ENCODE measurements at places on chromosomes 5 and 9.
A peak's percentile ranks its signal among the peaks of the same experiment; 100 is the strongest.

DNA sequence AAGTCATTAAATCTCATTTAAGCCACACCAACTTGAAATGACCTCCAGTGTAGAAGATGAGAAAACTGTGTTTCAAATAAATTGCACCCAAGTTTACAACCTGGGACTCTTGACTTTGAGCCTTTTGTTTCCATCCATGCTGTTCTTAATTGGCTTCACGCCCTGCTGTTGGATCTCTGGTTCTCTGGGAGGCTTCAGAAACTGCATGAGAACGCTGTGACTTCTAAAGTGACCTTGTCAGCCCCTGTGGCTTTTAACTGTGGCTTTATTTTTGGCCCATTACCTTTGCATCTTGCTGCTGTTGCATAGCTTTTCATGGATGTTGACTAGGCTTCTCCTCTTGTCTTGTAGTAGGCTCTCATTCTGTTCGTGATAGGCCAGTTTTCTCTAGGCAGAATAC, 29.3 kb downstream of the TNFAIP8 start:
- DNase-seq, result no peak

- DNase-seq, result no peak
Measured at GRCh38 chr9:86262492-86262891, 3.0 kb upstream of the C9orf153 start.

GRCh38 chr5:154587123-154588026, 109.3 kb upstream of the HAND1 start:
- DNase-seq, result no peak

- no peak for DNase-seq
Measured at GRCh38 chr5:76556511-76557221, 66.5 kb downstream of the F2RL2 start.

DNA sequence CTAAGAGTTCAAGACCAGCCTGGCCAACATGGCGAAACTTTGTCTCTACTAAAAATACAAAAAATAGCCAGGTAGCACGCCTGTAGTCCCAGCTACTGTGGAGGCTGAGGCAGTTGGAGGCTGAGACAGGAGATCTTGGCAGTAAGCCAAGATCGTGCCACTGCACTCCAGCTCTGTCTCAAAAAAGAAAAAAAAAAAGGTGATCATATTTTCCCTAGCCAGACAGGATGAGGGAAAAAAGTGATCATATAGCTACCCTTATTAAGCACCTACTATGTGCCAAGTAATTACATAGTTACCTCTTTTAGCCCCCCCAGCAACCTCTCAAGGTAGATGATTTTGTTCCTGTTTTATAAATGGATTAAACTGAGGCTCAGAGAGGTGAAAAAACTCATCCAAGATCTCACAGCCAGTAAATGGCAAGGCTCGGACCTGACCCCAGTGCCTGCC, 18.1 kb upstream of the RPL26L1 start:
- DNase-seq, result no peak

GRCh38 chr5:148561801-148562311, 92.5 kb downstream of the HTR4 start:
- no peak for DNase-seq

DNA sequence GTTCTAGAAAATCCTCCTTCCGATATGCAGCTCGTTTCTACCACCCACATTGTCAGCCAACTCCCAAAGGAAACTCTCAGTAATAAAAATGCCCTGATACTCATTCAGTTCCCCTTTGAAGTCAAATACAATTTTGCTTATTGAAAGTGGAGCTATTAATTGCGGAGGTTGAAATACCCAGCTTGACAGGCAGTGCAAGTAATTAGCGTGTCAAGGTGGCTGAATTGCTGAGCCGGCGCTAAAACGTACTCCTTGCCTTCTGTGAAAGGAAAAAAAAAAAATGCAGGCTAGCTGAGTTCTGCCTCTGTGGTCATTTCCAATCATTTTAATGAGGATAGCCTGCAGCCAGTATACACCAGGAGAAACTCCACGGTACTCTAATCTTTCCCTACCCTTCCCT, 165.5 kb downstream of the RORB start:
- no peak for DNase-seq

GRCh38 chr9:38141746-38142591, 72.9 kb upstream of the SHB start:
- DNase-seq, result no peak

GRCh38 chr5:112995764-112996618, 19.4 kb downstream of the DCP2 start:
- peak; percentile 77 for DNase-seq

DNA sequence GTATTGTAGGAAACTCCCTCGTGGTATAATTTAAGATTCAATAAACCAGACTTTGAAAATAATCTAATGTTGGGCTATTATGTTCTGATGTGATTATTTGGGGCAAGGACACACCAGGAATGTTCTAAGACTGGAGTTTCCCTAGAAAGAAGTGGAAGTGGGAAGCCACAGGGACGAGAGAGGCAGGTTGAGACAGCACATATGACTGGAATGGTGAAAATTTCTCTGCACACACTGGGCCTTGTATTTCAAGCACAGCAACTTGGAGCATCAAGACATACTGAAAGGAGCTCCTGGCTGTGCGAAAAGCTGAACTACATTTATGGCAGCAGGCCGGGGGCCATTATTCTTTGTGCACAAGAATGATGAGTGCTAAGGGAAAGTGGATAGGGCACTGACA, 98.2 kb downstream of the CETN3 start:
- DNase-seq, result no peak

GRCh38 chr9:110033869-110034268, 174.1 kb downstream of the C9orf152 start:
- DNase-seq, result no peak

DNA sequence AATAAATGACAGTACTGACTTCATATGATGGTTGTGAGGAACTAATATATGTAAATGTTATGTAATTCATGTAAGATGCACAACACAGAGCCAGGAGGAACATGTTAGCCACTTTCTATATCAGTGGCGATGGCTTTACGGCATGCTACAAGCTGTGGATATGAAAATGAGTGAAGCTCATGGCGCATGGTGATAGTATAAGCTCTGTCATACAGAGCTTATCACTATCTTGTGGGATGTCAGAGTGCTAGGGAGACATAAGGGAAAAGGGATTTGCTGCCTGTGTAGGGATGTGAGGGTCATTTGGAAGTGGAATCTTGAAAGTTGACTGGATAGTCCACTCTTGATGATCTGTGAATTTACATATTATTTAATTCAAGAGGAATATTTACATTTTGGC, 13.6 kb downstream of the CPEB4 start:
- no peak for DNase-seq

- peak; percentile 71 for DNase-seq
Measured at GRCh38 chr9:15287309-15287708, 19.7 kb downstream of the TTC39B start.

GRCh38 chr9:5951686-5952211, 61.1 kb downstream of the MLANA start:
- no peak for DNase-seq

GRCh38 chr5:8289779-8290178, 420.8 kb downstream of the MTRR start:
- DNase-seq, result no peak

- DNase-seq, result no peak
Measured at GRCh38 chr5:44942524-44943001, 133.8 kb downstream of the MRPS30 start.

DNA sequence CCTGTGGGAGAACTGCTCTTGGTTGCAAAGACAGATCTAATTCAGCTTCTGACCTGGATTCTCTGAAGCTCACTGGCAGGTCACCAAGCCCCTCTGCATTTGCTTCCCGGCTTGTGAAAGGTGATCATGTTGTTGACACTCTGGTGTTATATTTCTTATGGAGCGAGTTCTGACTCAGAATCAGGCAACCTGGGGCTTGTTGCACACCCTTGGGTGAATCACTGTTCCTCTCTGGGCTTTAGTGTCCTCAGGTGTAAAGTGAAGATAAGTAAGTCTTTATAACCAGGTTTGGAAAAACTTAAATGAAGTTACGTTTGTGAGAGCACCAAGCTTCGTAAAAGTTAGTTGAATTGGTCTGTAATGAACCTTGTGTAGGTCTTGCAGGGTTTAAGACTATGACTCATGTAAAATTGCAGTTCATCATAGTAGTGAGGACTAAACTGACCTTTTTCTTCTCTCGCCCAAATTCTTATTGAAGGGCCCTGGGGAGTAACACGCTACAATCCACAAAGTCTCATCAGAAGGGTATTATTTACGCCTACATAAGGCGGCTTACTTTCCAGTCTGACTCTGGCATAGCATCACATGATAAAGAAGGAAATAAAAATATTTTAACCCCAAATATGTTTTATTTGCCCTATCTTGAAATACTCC, 218.6 kb downstream of the TMEM38B start:
- no peak for DNase-seq

DNA sequence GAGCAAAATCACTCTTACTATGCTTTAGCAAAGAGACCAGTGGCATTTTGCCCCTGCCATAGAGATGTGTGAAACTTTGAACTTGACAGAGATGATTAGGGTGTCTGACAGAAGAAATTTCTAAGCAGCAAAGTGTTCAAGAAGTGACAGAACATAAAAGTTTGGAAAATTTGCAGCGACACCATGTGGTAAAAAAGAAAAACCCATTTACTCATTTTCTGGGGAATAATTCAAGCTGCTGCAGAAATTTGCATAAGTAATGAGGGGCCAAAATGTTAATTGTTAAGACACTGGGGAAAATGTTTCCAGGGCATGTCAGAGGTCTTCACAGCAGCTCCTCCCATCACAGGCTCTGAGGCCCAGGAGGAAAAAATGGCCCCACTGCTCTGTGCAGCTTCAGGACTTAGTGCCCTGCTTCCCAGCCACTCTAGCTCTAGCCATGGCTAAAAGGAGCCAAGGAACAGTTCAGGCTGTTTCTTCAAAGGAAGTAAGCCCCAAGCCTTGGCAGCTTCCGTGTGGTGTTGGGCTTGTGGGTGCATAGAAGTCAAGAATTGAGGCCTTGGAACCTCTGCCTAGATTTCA, 6.1 kb upstream of the AP3B1 start:
- DNase-seq, result peak; percentile 28

DNA sequence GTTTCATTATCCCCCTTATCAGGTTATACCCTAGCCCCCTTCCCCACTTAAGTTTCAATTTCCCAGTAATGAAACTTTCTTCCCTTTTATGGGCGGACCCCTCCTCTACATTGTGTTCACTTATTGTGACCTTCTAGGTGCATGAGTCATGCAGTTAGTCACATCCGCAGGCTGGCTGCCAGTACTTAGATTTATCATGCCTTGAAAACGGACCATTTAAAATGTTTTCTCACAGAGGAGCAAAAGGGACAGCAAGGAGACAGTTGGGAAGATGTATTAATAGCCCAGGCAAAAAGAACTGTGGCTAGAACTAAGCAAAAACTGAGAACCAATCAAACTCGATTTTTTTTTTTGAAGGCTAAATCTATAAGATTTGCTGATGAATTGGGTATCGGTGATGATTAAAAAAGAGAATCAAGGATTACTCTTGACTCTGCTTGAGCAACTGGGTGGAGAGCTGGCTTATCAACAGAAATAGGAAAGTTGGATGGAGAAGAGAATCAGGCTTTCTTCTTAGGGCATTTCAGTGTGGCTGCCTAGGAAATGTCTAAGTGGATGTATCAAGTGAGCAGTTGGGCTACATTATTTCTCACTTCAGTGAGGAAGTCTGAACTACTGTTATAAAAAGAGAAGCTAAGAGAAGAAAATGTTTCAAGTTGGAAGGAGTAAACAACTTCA, 615.0 kb downstream of the HINT1 start:
- DNase-seq, result no peak

- no peak for DNase-seq
Measured at GRCh38 chr5:77008413-77008812, 21.8 kb upstream of the AGGF1 start.

- no peak for DNase-seq
Measured at GRCh38 chr5:86665984-86666760, 48.4 kb downstream of the COX7C start.

DNA sequence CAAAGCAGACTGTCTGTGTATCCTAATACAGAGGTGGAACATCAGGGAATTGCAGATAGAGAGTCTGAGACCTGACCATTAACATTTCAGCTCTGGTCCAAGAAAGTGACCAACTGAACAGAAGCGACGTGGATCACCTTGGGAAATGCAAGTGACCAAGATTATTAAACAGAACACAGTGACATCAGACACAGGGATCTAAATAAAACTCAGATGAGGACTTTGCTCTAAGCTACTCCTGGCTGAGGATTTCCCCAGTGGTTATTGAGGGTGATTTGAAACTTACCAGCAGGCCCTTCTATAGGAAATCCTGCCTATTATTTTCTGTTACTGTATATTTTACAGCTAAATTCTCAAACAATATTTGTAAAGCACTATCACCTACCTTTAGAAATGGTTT, 436.0 kb downstream of the TMEM38B start:
- no peak for DNase-seq

DNA sequence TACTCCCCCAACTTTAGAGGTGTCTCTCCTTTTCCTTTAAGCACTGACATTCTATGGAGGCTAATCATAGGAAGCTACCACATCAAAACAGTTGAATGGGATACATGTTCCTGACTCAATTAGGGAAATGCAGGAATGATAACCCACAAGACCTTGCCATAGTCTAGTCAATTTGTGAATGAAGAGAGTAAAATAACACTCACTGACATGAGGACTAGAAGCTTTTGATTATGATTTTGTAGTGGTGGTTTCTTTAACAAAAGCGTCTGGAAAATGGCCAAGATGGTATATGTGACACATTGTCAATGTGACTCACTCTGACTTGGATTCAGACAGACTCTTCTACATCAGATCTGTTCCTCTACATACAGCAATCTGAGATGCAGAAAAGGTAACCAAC, 13.7 kb upstream of the PRELID2 start:
- peak; percentile 24 for DNase-seq

GRCh38 chr5:56319526-56320181, 86.5 kb upstream of the ANKRD55 start:
- no peak for DNase-seq

- DNase-seq, result peak; percentile 65
Measured at GRCh38 chr5:171207256-171207847, 101.7 kb upstream of the TLX3 start.

GRCh38 chr9:137227853-137228505, 677 bp downstream of the RNF224 start:
- DNase-seq, result no peak

GRCh38 chr5:119309326-119309725, 46.5 kb upstream of the TNFAIP8 start:
- no peak for DNase-seq

GRCh38 chr5:2914981-2915484, 163.6 kb upstream of the IRX2 start:
- no peak for DNase-seq

DNA sequence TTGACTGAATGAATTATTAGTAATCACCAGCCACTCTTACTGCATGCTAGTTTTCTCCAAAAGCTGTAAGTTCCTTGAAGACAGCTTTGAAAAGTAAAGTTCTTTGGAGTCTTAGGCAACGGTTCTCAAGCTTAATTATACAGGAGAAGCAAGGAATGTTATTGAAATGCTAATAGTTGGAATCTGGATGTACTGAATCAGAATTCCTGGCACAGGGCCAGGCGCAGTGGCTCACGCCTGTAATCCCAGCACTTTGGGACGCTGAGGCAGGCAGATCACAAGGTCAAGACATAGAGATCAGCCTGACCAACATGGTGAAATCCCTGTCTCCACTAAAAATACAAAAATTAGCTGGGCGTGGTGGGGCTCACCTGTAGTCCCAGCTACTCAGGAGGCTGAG, 33.4 kb downstream of the GRIA1 start:
- DNase-seq, result no peak

- no peak for DNase-seq
Measured at GRCh38 chr9:17580119-17580518, 1.3 kb downstream of the SH3GL2 start.

- DNase-seq, result no peak
Measured at GRCh38 chr5:65141493-65141892, 340.2 kb downstream of the ADAMTS6 start.

Data from common myeloid progenitor, CD34-positive (primary cell).